ENCODE measurements at places on chromosomes 7 and 10.

DNA sequence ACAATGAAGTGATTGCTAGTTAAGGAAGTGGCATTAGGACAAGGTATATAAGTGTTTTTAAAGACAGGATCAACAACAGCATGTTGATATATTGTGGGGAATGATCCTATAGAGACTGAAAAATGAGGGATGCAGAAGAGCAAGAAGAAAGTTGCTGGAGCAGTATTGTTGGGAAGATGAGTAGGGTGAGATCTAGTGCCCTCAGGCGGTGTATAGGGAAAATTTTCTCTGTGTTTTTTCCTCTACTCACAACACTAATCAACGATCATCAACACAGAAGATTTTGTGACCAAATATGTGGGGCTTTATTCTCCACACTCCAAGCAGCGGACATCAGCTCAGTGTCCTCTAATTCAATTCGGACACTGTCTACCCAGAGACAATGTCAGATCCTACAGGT is 9.6 kb upstream of the PTTG1IP2 start:
- DNase-seq: no peak

DNA sequence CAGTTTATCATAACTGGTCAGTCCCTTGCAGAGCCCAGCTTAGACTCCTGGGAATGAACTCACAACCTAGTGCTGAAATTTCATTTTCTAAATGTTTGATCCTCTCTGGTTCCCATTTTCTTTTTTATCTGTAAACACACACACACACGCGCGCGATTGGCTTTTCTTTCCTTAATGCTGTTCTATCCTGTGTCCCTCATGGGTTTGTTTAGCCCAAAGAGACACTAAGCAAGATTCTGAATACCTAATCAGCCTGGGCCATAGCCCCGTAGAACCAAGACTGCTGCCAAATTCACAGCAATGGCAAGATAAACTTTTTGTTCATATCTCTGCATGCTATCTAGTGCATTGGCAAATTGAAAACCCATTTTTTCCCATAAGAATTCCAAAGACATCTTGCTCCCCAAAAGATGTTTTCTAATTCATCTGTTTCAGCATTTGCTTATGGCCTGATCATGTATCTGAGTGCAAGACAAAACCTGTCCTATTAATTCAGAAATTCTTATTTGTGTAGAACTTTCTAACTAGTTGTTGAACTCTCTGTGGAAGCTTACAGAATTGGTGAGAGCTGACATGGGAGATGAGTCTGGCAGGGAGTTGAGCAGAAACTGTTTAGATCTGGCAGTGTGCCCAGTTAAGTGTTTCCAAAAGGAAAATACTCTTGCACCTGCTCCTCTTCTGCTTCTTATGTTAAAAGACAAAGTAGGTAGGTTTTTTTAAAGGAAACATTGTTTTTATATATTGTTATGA is 1.8 kb upstream of the IFIT1 start:
- DNase-seq: no peak

- no peak for DNase-seq
These were observed 129.2 kb downstream of the ADCY1 start for GRCh38 chr7:45703373-45703821.

DNA sequence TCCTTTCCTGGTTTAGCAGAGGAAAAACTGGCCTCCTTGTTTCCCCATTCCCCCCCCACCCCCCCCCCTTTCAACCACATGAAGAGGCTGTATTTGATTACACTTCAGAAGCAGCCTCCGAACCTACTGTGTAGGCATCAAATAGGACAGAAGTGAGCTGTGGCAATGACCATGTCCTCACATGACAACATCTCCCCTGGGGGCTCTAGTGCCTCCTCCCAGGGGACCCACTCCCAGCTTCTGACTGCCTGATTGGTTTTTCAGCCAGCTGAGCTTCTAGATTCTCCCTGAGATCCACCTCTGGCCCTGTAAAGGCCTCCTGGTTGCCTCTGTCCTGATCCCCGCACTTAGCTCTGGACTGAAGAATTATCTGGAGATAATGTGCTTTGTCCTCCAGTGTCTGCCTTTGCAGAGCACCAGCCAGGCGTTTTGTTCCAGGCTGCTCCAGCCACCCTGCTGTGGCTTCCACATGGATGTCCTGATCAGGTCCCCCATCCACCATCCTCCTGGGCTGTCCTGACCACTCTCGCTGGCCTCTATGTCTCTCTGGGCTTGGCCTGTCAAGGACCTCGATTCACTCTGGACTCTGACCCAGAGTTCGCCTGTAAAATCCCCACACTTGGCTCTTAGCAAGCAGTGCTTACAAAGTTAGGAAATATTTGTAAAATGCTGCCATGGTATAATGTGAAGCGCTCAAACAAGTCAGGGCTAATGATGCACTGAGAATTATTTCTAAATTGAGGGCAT is 42.4 kb upstream of the TOMM7 start:
- no peak for DNase-seq

DNA sequence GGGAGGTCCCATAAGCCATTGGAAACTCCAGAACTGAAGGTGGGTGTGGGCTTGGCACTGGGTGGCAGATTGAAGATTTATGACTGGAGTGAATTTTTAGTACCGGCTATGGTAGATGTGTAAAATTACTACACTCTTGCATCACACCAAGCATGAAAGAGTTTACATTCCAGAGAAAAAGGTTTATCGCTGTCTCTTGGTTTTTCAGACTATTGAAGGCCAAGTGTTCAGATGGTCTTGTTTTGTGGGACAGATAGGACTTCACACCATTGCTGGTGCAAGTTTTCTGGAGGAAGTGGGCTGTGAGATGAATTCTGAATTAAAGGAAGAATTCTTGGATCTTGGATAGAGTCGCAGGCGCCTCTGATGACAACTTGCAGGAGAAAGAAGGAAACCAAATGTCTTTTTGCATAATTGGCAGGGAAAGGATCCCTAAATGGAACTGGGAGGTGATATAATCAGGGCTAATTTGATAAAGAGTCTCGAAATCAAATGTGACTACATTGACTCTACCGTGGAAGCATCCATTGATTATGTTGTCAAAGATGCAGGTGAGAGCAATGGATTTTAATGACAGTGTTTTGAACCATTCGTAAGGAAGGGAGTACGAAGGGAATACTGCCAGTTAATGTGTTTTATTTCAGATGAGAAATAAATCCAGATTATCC is 14.2 kb upstream of the NMT2 start:
- no peak for DNase-seq

GRCh38 chr10:99484626-99485581 is 47.8 kb upstream of the NKX2-3 start:
- DNase-seq: no peak

DNA sequence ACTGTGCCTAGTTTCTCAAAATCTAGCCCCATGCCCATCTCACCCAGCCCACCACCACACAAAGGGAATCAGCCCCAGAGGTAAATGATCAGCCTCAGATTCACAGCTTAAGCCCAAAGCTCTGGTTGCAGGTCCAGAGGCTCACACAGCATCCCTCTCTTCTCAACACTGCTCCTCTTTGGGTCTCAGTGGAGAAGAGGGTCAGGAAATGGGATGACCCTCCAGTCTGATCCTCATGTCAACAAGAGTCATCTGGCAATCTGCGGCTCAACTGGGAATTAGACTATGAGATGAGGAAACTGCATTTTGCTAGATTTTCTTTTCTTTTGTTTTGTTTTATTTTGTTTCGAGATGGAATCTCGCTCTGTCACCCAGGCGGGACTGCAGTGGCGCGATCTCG is 126.2 kb upstream of the PDLIM1 start:
- DNase-seq: no peak

DNA sequence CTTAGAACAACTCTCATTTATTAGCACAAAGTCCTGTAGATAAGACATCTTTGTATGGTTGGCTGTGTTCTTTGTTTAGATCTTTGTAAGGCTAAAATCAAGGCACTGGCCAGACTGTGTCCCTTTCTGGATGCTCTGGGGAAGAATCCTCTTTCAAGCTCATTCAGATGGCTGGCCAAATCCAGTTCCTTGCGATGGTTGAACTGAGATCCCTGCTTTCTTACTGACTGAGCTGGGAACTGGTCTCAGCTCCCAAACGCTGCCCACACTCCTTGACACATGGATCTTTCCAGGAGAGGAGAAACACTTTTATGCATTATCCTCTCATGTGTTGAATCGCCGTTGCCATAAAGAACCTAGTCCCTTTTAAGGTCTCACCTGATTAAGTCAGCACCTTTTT is 586.5 kb upstream of the IGFBP3 start:
- no peak for DNase-seq

DNA sequence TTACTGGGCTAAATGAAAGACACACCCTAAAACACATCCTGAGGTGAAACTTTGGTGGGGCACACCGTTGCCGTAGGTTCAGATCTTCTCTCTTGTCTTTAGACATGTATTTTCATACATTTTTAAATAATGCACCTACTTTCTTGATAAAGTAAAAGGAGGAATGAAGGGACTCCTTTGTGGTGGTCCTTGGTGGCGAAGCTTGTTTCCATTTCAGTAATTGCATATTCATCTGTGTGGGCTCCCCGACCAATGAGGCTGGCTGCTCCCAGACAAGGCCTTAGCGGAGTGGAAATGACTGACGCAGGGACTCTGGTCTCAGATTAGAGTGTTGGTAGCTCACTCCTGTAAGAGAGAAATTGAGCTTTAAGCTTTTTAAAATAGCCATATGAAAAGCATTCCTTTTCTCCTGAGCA is 815 bp downstream of the CCSER2 start:
- no peak for DNase-seq

Measured in DMS 273 treated with DMSO at 0.1 percent for 48 hours (cell line).